Suppressor macrophage (primary cell): ENCODE measurements at places on chromosomes 11 and 22.

DNA sequence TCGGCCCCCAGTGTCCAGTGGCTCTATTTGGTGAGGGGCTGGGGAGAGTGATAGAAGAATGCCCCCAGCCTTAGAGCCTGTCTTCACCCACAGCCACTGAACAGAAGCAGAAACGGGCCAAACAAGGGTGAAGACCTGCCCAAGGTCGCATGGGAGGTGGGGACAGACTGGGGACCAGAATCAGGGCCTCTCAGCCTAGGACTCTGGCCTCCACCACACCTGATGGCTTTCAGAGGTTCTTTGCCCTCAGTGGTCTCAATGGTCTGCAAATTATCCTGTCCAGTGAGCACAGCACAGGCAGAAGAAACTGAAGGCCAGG lies 4.5 kb upstream of the MYRF start:
- no peak for DNase-seq

DNA sequence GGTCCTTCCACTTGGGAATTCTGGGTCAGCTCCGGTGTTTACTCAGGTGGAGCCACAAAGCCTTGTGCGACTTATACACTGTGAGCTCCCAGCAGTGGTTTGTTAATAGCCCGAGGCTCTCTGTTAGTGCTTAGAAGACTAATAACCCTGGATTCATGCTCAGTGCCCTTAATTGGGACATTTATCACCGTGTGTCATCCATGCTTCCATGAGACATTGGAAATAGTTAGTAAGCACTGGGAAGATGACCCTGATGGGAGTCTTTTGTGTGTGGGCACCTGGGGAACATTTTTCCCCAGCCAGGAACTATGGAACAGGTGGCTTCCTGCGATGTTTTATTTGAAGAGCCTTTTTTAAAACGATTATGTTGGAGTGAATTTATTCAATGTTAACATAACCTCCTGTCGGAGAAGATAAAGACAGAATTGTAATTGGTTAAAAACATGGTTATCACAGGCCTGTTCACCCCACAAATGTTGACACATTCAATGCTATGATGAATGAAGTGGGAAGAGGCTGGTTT lies 188.9 kb downstream of the MYO18B start:
- DNase-seq, result no peak

- DNase-seq, result no peak
Observed at GRCh38 chr11:86519064-86519911, 144.6 kb downstream of the CCDC81 start.

DNA sequence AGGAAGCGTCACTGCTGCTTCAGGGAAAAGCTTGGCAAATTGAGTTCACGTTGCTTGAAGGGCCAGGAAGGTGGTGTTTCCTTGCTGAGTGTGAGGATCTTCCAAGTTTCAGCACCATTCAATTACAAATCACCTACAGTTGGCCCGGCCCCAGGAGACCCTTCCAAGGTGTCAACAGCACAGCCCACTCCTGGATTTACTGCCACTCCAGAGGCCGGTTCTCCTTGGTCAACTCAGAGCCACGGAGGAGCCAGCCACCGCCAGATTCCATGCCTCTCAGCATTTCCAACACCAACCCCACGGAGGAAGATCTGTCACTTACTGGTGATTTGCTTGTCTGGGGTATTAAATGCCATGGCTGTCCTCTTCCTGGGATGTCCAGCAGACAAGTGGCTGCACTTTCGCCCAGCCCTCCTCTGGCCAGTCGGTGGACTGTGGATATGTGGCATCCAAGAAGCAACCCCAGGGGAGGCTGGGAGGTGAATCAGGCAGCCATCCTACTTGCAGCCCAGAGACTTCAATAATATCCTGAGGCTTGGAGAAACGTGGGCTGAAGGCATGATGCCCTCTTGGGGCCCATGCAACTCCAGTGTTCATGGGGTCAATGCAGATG lies 74.1 kb upstream of the SHANK2 start:
- no peak for DNase-seq

DNA sequence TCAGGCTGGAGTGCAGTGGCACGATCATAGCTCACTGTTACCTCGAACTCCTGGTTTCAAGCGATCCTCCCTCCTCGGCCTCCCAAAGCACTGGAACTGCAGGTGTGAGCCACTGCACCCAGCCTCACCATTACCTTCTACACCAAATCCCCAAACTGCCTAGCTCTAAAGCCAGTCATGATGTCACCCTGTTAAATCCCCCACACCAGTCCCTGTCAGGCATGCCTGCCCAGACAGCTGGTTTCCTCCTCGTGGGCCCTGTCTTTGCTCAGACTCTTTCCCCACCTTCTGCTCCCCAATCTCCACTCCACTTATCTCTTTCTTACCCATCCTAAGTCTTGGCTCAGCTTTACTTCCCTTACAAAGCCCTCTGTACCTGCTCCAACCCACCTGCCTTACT lies 12.5 kb upstream of the EXPH5 start:
- no peak for DNase-seq

GRCh38 chr11:5783255-5783654 lies at the start of gene OR52N5:
Gene OR52N5 (minus strand): TSS chr11:5783355. CDS start chr11:5778634, 4,721 bp downstream.
- no peak for DNase-seq

DNA sequence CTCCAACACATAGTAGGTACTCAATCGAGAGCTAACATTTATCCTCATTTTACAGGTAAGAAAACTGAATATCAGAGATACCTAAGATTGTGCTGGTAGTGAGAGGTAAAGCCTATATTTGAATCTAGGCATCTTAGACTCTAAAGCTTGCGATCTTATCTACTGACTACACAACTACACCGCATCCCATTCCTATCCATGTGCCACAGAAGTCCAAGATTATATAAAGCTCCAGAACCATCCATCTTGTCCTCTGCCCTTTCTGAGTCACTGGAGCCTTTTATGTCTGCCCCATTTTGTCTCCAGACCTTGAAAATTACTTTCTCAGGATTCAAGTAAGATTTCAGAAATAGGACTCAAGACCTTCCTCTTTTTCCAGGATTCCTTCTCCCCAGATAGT lies 84.4 kb downstream of the OR5AK2 start:
- DNase-seq, result no peak
